ENCODE measurements at places on chromosomes 7 and 10.
A peak's percentile ranks its signal among the peaks of the same experiment; 100 is the strongest.

DNA sequence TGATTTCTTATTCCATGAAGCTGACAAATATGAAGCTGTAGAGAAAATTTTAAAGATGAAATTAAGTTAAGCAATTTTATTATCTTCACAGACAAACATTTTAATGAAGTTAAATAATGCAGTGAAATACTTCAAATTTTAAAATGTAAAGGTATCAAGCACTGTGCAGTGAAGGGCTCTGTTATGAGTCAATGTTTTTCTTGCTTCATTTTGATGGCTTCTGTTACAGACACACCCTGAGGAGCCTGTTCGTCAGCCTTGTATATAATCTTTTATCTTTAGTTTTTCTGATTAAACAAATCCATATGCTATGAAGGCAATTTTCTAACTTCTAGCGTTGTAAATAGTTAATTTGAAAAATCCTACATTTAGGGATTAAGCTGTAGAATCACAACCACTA, 18.5 kb downstream of the VSTM2A start:
- no peak for DNase-seq

DNA sequence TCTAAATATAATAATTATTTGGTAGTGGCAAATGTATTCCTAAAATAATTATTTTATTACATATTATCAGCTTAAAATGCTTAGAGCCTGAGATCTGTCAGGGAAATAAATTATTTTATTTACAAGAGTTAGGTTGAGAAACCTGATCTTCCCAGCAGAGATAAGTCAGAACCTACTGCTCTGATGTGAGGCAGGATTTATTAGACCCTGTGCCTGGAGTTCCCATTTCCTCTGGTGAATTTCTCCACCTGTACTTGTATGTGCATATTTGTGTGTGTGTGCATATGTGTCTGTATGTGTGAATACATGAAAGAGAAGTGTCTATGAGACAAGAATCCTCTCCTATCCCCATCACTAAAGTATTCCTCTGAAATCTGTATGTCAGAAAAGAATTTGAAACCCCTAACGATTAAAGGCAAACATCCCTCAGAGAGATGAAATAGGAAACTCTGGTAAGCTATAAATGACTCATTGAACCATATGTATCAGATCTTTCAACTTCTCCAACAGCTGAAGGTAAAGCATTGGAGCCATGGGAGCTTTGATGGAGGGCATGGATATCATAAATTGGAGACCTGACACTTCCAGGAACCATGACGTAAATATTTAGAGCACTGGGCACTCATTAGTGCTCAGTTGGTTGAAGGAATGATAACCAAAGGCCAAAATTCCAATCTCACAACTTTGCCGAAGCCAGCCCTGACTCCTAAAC, 190.9 kb downstream of the XPNPEP1 start:
- DNase-seq = no peak

DNA sequence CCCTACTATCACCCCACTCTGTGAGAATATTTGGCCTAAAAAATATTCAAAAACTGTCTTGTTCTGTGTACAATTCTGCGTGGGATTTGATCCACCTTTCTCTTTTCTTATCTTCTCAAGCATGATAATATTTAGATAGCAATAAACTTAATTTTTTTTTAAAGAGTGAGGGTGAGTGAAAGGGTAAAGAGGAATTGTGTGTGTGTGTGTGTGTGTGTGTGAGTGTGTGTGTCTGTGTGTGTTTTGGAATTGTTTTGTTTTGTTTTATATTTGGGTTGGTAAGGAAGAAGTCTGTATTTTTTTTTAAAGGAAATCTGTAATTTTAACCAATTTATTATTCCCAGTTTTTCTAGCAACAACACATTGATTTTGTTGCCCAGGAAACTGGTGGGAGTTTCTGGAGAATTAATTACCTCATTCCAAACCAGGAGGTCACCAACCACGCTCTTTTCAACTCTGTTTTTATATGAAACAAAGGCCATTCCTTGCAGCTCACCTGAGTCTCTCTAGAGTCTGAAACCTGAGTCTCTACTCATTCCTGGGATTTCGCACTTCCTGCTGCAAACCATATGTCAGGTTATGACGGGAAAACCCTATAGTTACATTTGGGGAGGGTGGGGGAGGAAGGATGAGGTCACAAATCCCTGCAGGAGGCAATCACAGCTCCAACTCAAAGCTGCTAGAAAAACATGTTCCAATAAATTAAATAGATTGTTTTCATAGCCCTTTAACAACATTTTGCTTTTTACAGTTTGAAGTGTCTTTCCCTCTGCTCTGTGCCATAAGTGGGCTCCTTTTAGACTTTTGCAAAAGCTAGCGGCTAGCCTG, 38.1 kb upstream of the XPNPEP1 start:
- DNase-seq = no peak

DNA sequence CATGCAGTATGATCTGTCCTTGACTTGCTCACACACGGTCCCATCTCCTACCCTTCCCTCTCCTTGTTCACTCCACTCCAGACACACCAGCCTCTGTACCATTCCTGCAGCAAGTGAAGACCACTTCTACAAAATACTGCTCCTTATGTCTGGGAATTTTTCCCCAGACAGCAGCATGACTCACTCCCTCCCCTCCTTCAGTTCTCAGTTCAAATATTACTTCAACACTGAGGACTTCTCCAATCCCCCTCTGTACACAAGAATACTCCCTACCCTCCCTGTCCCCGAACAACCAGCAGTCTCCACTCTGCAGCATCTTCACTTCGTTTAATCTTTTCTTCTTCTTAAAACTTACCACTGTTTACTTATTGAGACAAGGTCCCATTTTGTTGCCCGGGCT, 474.0 kb downstream of the GPAM start:
- DNase-seq = no peak

DNA sequence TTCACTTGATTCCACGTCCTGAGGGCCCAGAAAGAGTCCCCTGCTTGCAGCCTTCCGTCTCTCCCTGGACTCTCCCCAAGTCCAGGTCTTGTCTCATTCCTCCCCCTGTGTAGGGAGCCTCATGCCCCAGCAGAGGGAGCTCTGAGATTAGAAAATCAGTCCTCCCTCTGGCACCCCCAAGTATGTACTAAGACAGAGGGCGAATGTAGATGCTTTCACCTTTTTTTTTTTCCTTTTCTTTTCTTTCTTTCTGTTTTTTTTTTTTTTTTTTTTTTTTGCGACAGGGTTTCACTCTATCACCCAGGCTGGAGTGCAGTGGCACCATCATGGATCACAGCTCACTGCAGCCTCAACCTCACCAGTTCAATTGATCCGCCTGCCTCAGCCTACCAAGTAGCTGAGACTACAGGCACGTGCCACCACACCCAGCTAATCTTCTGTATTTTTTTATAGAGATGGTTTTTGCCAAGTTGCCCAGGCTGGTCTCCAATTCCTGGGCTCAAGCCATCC, 10.3 kb downstream of the SFXN3 start:
- peak; percentile 38 for DNase-seq

- no peak for DNase-seq
Observed at GRCh38 chr7:46444256-46444655, 523.2 kb upstream of the IGFBP3 start.

DNA sequence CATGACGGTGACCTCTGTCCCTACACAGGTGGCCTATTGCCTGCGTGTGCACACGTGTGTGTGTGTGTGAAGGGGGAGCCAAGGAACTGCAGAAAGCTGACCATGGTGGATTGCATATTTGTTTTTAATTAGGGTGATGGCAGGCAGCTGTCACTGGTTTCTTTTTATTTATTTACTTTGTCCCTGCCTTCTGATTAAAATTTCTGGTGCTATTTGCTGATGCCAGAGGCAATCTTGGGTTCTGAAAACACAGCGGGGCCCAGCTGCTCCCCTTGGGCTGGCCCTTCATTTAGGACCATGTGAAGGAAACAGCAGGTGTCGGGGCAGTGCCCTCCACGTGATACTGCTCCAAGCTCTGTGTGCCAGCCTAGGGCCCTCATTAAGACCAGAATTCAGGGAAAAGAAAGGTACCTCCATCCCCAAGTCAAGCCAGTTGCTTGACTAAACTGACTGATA, 71.3 kb upstream of the PODXL start:
- no peak for DNase-seq

- no peak for DNase-seq
Observed at GRCh38 chr7:28349637-28350036, 62.7 kb upstream of the CREB5 start.

DNA sequence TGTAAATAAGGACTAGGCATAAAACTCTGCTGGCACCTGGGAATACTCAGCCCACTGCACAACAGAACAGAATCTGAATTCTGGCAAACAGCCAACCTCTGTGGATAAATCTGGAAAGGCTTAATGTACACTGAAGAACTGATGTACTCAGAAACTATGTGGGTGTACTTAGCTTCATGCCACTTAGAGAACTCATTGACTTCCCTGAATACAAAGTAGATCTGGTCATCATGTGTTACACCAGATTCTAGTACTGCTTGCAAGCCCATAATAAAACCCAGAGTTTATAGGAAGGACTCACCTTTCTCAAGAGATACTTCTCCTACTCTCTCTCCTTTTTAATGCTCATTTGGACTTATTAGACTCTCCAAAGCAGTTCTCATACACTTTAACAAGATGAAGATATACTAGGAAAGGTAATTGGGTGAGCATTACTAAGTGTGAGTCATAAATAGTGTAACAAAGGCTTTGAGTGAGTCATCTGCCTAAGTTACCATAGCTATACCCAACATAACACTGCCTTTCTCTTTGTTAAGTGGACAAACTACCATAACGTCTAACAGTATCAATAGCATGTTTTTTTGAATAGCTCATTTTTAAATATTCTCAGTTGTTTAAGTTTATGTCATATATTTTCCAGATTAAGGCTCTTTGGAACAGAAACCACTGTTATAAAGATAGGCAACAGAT, 309.1 kb downstream of the MDFIC start:
- no peak for DNase-seq

DNA sequence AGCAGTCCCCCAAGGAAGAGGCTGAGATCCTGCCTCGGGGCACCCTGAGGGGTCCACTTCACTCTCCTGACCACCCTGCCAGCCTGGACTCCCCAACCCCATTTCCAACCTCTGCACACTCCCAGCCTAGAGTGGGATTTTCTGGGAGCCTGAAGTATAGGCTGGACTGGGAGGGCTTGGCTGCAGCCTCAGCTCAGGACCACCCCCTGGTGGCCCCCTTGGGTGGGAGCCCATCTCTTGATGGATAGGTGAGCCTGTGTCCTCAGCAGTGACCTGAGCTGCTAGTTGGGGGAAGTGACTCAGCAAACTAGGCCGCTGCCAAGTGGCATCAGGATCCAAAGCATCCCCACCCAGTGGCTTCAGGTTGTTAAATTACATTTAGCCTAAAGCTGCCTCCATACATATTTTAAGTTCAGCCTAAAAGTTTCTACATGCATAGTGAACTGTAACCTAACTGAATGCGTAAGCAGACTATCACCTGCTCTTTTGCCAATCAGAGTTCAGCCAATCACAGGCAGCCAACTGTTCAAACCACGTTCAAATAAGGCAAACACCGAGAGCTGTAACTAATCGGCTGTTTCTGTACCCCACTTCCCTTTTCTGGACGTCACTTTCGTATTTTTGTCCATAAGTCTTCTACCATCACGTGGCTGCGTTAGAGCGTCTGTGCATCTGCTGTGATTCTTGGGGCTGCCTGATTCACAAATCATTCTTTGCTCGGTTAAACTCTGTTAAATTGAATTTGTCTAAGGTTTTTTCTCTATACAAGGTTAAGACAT, 144.0 kb downstream of the PLPP4 start:
- no peak for DNase-seq

DNA sequence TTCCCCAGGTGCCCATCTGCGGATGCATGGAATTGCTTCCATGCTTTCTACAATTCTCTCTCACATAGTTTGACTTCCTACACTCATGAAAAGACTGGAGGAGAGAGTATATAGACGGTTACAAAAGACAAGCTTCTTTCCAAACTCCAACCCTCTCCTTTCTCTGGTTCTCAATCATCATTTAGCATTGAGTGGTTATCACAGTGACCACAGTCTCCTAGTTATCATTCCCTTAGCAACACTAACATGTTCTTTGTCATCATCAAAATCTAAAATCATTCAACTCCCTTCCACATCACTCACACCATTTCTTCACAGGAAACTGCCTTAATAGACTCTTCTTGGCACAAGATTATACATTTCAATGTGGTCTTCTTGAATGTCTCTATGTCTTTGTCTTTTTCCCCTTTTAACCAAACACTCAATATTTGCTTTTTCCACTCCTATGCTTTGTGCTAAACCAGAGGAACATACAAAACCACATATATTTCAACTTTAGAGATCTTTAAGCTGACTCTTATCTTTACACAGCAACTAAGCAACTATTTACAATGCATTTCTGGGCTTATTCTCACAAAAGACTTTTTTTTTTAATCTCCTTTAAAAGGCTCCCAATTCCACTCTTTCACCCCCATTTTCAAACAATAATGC, 126.3 kb downstream of the CNOT4 start:
- no peak for DNase-seq

DNA sequence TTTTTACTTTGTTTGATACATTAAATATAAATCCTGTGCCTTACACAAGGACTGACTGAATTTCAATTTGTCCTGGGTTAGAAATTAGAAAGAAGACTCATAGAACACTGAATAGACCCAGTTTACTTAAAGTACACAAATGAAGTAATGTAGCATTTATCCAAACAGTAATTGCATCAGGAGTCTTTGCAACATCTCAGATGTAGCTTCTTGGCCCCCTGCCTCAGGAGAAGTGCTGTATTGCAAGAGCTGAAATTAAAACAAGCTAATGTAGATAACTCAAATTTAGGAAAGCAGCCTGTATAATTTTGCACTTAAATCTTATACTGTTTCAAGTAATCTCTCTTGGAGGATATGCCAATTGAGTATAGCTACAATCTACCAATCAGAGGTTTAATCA, 54.3 kb upstream of the KCND2 start:
- DNase-seq = no peak

DNA sequence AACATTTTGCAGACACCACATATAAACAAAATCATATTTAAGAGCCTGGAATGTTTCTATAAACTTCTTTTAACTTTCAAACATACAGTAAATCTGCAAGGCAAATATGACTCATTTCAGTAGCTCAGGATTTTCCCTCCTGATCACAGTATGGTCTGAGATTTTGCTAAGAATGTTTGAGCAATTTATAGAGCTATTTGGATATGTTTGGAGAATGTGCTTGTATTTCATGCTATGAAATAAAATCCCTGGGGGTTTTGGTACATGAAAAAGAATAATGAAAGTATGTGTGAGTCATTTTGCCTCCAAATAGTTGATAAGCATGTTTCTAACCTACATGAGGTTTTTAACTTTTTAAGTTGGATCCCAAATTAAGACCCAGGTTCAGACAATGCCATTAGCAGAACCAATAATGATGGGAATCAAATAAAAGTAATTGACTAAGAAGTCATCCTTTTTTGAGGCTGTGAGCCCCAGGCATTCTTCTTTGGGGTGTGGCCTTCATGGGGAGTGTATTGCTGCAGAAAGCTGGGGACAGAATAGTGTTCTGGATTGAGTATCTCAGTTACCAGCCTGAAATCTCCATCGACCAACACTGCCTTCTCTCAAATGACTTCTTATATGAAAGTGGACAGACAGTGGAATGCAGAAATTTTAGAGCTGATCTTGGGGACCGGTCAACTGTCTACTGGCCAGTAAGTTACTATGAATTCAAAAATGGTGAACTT, 66.1 kb upstream of the AGBL3 start:
- DNase-seq = no peak
